ENCODE measurements at places on chromosomes 5 and 9.

GRCh38 chr5:99141534-99142128 is 212.8 kb upstream of the CHD1 start:
- no peak for DNase-seq

DNA sequence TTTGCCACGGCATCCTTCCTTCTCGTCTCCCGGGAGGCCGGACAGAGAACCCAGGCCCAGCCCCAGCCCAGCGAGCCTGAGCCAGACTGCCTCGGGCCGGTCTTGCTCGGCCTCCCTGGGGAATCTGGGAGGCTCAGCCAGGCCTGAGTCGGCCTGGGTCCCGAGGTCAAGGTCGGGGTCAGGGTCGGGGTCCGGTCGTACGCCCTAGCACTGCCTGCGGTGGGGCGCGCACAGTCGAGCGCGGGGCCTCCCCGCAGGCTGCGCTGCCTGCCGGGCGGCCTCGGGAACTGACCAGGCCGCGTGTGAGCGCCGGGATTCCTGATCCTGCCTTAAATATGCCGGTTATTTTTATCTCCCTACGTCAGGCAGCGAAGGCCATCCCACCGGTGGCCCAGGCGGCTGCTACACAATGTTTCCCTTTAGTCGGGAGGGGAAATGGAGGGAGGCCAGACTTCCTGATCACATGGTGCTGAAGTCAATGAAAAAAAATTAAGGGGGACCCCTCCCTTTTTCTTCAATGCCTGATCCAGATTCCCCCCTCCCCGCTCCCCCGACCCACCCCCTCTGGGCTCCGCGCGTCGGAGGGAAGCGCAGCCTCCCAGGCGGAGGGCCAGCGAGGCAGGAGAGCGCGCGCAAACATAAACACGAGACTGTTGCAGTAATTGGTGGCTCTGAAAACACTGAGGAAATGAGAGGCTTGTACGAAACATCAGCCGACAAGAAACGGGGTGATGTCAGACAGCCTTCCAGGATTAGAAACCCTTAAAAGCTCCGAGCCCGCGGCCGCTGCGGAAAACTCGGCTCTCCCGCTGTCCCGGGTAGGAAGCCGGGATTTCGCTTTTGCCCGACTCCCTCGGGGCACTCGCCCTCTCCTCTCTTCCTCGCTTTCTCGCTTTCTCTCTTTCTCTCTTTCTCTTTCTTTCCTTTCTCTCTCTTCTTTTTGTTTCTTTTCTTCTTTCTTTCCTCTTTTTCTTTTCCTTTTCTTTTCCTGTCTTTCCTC is 148.2 kb upstream of the KLF4 start:
- DNase-seq, result peak; percentile 96

DNA sequence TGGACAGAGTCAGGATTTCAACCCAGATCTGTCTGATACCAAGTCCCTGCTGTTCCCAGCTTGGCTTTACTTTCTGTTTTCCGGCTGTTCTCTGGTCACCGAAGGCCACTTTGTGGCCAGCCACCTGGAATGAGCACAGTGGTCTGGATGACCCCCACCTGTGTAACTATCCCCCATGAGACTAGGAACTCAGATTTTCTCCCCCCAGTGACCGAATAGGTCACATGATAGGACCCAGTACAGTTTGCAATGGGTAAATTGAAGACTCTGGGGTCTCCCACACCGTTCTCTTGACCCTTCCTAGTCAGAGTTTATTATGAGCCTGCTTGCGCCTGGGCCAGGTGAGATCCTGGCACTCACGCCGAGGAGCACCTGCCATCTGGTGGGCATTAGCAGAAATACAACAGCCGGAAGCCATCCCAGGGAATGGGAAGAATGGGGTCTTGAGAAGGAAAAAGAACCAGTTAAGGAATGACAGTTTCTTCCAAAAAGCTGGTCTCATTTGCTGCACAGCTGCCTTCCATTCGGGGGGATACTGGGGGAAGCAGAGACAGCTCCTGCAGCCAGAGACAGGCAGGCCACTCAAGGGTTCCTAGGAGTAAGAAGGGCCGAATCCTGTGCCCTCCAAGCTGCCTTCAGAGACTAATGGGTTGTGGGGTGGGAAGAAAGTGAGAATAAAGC is 7.1 kb downstream of the PHYHD1 start:
- DNase-seq, result peak; percentile 73

DNA sequence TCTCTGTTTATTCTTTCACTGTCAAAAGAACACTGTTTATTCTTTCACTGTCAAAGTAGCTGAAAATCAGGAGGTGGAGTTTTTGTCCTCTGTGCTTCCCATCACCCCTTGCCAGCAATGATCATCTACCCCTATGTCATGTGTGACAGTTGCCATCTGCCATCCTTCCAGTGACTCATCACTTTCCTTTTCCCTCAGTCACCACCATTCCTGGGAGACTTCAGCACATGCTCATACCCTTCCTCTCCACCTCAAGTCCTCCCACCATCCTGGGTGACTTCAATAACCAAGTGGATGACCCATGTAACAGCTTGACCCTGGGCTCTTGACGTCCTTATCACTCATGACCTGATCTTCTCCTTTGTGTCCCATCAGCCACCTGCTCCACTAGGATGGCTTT is 43.3 kb upstream of the RASEF start:
- no peak for DNase-seq

DNA sequence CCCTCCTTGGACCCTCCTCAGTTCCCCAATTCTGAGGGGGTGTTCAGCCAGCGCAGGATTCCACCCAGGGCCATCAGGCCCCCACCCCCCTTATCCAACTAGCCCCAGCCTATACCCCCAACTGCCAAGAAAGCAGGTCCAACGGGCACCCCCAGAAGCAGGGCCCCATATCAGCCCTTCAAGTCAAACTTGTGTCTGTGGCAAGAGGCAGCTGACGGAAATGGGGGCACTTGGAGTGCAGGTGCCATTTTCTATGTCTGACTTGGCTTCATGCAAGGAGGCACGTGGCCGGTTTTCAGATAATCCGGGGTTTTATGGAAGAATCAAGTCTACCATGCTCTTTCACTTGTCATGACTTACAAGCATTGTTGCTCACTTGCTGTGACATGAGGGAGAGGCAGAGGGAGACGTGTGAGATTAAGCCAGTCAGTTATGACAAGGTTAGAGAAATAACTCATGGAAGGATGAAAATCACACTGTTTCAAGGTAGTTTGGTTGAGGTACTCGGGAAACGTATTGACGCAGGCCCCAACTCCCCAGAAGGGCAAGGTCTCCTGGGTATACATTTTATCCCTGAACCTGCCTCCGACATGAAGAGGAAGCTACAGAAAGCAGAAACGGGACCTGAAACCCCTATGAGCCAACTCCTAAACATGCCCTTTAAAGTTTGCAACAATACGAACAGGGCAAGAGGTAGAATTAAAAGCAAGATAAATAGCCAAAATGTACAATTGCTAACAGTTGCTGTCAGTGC is 26.5 kb upstream of the CLPTM1L start:
- DNase-seq, result no peak

GRCh38 chr9:111662576-111663300 is 1.3 kb downstream of the GNG10 start:
- DNase-seq, result peak; percentile 27

DNA sequence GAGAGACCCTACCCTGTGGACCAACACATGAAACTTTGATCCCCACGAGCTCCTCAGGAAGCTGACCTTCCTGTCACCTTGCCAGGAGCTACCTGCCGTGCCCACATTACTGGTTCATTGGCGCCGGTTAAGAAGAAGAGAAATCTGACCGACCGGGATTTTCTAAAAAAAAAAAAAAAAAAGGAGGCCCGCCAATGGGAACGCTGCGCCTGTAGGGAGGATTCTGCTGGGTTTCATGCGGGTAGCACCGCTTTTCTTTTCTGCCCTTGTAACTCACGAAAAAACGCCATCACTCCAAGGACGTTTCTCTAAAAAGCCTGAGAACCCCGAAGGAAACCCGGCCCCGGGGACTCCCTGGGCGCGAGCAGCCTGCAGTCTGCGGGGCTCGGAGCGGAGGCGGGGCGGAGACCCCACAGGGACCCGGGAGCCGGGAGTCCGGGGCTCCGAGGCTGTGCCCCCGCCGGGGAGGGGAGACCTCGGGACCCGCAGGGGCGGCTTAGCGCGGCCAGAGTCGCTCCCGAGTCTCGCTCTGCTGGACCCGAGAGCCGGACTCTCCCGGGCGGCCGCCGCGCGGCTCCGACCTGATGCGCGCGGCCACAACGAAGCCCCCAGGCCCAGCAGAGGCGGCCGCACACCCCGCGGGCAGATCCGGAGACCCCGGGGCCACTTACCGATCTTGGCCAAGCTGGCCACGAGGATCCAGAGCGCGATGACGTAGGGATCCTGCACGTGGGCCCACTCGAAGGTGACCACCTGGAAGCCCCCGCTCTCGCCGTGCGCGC is 617 bp downstream of the SLC9A3 start:
- peak; percentile 51 for DNase-seq
